ENCODE measurements at places on chromosomes 16 and 17.

DNA sequence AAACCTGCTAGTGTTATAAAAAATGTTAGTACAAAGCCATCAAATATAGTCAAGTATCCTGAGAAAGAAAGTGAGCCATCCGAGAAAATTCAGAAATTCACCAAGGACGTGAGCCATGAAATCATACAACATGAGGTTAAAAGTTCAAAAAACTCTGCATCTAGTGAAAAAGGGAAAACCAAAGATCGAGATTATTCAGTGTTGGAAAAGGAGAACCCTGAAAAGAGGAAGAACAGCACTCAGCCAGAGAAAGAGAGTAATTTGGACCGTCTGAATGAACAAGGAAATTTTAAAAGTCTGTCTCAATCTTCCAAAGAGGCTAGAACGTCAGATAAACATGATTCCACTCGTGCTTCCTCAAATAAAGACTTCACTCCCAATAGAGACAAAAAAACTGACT, 31.7 kb downstream of the RBBP6 start:
- DNase-seq, result no peak

DNA sequence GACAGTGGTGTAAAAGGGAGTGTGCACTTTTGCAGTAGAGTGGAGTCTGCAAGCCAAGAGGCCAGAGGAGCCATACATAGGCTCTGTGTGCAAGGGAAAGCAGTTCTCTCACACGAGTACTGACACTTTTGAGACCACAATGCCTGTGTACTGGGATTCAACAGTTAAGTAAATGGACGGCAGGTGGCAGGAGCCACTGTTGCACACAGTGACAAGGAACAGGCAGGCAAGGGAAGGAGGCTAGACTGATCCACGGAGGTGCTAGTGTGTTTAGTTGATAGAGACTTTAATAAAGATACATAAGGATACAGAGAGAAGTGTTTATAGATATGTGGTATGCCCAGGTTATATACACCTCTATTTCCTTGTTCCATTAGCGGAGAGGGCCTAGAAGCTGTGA, 67.0 kb downstream of the MPRIP start:
- no peak for DNase-seq

DNA sequence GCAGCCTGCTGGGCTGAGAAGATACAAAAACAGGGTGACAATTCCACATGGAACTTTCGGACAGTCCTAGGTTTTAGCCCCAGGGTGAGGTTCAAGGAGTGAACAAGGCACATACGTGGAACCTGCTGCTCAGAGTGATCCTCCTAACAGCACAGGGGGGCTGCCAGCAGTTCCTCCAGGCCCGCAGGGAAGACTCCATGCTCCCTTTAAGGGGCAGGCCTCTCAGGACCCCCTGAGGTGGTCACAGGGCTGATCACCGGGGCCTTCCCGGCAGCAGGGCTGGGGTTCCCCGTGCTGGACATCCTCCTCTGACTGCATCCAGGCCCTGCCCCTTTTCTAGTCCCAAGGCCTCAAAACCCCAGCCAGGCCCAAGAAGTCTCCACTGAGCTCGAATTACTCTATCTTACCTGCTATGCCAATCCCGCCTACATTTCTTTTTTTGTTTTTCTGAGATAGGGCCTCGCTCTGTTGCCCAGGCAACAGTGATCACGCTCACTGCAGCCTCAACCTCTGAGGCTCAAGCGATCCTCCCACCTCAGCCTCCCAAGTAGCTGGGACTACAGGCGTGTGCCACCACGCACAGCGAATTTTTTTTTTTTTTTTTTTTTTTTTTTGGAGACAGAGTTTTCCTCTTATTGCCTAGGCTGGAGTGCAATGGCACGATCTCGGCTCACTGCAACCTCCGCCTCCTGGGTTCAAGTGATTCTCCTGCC, 10.4 kb downstream of the CANT1 start:
- no peak for DNase-seq

DNA sequence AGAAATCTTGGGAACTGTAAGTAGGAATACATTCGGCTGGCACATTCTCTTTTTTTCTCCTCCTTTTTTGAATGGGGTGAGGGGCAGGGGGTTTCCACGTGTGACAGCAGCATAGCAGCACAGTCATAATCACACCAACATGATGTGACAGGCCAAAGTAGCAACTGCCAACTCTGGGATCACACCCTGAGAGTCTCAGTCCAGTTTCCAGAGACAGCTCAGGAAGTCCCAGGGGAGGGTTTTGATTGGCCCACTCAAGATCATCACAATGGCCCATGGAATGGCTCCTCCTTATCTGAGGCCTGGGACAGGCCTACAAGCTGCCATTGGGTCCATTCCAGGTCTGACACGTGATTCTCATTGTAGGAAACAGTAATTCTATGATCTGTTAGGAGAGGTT, 207.1 kb upstream of the ASIC2 start:
- DNase-seq, result no peak

DNA sequence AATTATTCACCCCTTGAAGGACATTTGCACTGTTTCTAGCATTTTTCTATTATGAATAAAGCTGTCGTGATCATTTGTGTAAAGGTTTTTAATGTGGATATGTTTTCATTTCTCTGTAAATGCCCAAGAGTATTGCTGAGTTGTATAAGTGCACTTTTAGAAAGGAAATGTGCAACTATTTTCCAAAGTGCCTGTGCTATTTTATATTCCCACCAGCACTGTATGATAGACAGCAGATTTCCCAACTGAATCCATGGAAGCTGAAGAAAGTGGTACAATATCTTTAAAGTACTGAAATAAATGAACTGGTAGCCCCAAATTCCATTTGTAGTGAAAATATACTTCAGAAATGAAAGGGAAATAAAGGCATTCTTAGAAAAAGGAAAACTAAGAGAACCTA, 238.4 kb downstream of the BCAS3 start:
- no peak for DNase-seq

DNA sequence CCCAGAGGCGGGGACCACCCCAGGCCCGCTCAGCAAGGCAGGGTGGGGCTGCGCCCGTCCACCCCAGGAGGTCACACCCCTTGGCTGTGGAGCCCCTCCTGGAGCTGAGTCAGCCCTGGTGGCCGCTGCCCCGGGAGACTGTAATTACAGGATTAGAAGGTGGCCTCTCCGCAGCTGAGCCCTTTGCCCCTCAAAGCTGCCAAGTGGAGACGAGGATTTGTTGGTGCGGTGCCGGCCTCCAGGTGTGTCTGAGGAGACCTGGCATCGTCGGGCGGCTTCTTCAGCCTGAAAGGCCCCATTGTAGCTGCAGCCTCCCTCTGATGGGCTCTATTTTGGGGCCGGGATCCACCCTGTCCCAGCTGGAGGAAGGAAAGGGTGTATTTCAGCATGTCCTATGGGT, 22.7 kb upstream of the SPNS2 start:
- DNase-seq, result no peak

GRCh38 chr17:74805591-74805991, 29.4 kb upstream of the NAT9 start:
- DNase-seq, result no peak

- no peak for DNase-seq
These were observed 42.8 kb upstream of the TNRC6A start for GRCh38 chr16:24686678-24687077.

Data from NCI-H1048 (cell line).